ENCODE measurements at places on chromosomes 5 and 9. TPM values are rescaled to one million over a fixed set of nuclear protein-coding genes. Genes with fewer than 3 reads are reported as not detected.

- no peaks in the 10 kb centered on the region for H3K27me3 ChIP-seq
- H3K4me3 ChIP-seq = no peak overlapping the region
- no peaks in the 10 kb centered on the region for H3K36me3 ChIP-seq
- no peak overlapping the region for H3K27ac ChIP-seq
Observed at GRCh38 chr5:137738947-137739346, 3.1 kb upstream of the KLHL3 start.

DNA sequence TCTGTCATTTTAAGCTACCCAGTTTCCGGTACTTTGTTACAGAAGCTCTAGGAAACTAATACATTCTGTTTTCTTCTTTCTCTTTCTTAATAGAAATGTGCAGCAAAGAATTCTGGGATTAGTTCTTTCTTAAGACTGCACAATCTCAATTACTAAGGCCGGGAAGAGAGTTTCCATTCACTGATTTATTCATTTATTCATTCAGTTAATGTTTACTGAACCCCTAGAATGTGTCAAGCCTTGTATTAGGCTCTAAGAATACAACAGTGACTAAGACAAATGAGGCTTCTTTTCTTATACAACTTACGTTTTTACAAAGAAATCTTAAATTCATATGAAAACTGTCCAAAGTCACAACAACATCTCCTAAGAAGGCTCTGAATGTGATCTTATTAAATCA, 27.5 kb upstream of the THG1L start:
- H3K4me3 ChIP-seq = no peak overlapping the region
- DNase-seq = no peak
- H3K4me1 ChIP-seq = no peaks in the 10 kb centered on the region
- no peaks in the 10 kb centered on the region for H3K36me3 ChIP-seq
- H3K27ac ChIP-seq = no peak overlapping the region

- DNase-seq = no peak
- no peaks in the 10 kb centered on the region for H3K36me3 ChIP-seq
- no peaks in the 10 kb centered on the region for H3K27me3 ChIP-seq
- H3K27ac ChIP-seq = no peak overlapping the region
Observed at GRCh38 chr9:119697996-119698395, 328.8 kb upstream of the BRINP1 start.

GRCh38 chr5:144857454-144857853, 686.8 kb downstream of the KCTD16 start:
- H3K27me3 ChIP-seq = no peaks in the 10 kb centered on the region
- H3K36me3 ChIP-seq = no peaks in the 10 kb centered on the region
- H3K27ac ChIP-seq = no peak overlapping the region
- no peaks in the 10 kb centered on the region for H3K4me1 ChIP-seq
- no peak overlapping the region for H3K4me3 ChIP-seq

- no peak overlapping the region for H3K27ac ChIP-seq
- H3K4me3 ChIP-seq = no peak overlapping the region
- no peak for DNase-seq
- H3K4me1 ChIP-seq = no peaks in the 10 kb centered on the region
- no peaks in the 10 kb centered on the region for H3K27me3 ChIP-seq
- H3K36me3 ChIP-seq = no peaks in the 10 kb centered on the region
Observed at GRCh38 chr5:76455531-76456133, 52.5 kb downstream of the IQGAP2 start.

DNA sequence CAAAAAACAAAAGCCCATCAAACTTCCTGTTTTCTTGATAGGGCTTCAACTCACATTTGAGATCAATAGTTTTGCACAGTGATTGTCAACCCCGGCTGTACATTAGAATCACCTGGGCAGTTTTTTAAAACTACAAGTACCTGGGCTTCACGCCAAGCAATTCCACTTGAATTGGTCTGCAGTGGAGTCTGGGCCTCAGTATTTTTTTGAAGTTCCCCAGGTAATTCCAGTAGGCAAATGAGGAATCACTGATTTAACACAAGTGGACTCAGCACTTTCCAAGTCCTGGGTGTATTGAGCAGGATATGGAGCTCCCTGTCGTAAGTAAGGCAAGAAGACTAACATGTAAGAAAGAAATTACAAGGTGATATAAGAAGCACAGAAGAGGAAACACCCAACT, 14.8 kb upstream of the SMIM15 start:
- no peaks in the 10 kb centered on the region for H3K27me3 ChIP-seq
- no peak overlapping the region for H3K27ac ChIP-seq
- no peak for DNase-seq
- H3K4me3 ChIP-seq = no peak overlapping the region
- H3K36me3 ChIP-seq = no peaks in the 10 kb centered on the region

- no peaks in the 10 kb centered on the region for H3K27me3 ChIP-seq
- H3K4me1 ChIP-seq = peaks cover 39% of the 10 kb centered on the region
- no peak for DNase-seq
- peak overlapping the region; percentile 32 for H3K4me3 ChIP-seq
- H3K36me3 ChIP-seq = peaks cover 47% of the 10 kb centered on the region
Observed at GRCh38 chr5:141507387-141508091, 18.7 kb downstream of the PCDHGC5 start.

DNA sequence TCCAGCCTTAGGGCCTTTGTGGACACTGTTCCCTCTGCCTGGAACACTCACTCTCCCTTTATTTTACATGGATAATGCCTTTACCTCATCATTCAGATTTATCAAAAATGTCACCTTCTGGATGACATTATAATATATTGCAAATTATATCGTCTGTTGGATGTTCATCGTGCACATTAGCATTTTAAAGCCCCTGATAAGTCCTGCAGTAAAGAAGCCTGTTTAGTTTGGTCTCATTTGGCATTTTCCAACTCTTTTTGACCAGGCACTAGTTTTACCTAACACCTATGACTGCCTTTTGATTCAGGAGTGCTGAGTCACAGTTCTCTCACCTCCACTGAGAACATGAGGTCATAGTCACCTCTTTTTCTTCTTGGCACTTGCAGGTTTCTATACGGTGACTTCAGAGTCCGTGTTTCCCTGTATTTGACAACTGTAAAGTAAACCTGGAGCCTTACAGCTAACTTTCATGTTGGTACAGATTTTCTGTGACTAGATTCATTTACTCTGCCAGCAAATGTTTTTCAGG, 57.7 kb upstream of the STC2 start:
- no peak for DNase-seq
- H3K27ac ChIP-seq = no peak overlapping the region
- H3K27me3 ChIP-seq = no peaks in the 10 kb centered on the region
- H3K36me3 ChIP-seq = no peaks in the 10 kb centered on the region

DNA sequence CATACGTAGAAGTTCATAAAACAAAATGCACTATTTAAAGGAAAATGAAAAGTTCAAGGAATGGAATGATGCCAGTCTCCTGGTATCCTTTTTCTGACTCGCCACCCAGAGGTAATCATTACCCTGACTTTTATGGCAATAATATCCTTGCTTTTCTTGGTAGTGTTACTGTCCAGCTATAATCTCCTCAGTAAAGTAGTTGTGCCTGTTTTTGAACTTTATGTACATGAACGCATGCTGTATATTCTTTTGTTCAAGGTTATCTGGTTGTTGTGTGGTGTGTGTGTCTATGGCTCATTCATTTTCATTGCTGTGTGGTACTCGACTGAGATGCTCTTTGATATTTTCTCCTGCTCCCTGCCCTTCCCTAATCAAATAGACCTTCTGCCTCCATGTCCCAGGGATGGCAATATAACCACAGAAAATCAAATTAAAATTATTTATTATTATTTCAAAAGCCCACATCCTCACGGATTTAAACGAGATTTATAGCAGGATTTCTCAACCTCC, 29.2 kb upstream of the FBP1 start:
- no peaks in the 10 kb centered on the region for H3K36me3 ChIP-seq
- DNase-seq = no peak
- no peak overlapping the region for H3K27ac ChIP-seq
- H3K4me3 ChIP-seq = no peak overlapping the region
- H3K4me1 ChIP-seq = peaks cover 8% of the 10 kb centered on the region
- no peaks in the 10 kb centered on the region for H3K27me3 ChIP-seq

- H3K27me3 ChIP-seq = no peaks in the 10 kb centered on the region
- H3K27ac ChIP-seq = no peak overlapping the region
- peaks cover 3% of the 10 kb centered on the region for H3K4me1 ChIP-seq
- no peak overlapping the region for H3K4me3 ChIP-seq
- DNase-seq = no peak
- no peaks in the 10 kb centered on the region for H3K36me3 ChIP-seq
Observed at GRCh38 chr5:173829826-173830225, 58.3 kb upstream of the CPEB4 start.

GRCh38 chr9:137670391-137671195, 51.8 kb downstream of the EHMT1 start:
- H3K4me1 ChIP-seq = peaks cover 45% of the 10 kb centered on the region
- H3K36me3 ChIP-seq = peaks cover 6% of the 10 kb centered on the region
- no peak overlapping the region for H3K4me3 ChIP-seq
- DNase-seq = no peak
- H3K27me3 ChIP-seq = no peaks in the 10 kb centered on the region
- no peak overlapping the region for H3K27ac ChIP-seq

- H3K27ac ChIP-seq = peak overlapping the region; percentile 39
- H3K27me3 ChIP-seq = no peaks in the 10 kb centered on the region
Observed at GRCh38 chr9:27125030-27125429, 16.0 kb downstream of the TEK start.

GRCh38 chr9:90900130-90900529, 98.5 kb downstream of the SYK start:
- no peak overlapping the region for H3K27ac ChIP-seq
- no peaks in the 10 kb centered on the region for H3K27me3 ChIP-seq
- no peak overlapping the region for H3K4me3 ChIP-seq
- no peaks in the 10 kb centered on the region for H3K36me3 ChIP-seq
- DNase-seq = no peak
- H3K4me1 ChIP-seq = peaks cover 25% of the 10 kb centered on the region

DNA sequence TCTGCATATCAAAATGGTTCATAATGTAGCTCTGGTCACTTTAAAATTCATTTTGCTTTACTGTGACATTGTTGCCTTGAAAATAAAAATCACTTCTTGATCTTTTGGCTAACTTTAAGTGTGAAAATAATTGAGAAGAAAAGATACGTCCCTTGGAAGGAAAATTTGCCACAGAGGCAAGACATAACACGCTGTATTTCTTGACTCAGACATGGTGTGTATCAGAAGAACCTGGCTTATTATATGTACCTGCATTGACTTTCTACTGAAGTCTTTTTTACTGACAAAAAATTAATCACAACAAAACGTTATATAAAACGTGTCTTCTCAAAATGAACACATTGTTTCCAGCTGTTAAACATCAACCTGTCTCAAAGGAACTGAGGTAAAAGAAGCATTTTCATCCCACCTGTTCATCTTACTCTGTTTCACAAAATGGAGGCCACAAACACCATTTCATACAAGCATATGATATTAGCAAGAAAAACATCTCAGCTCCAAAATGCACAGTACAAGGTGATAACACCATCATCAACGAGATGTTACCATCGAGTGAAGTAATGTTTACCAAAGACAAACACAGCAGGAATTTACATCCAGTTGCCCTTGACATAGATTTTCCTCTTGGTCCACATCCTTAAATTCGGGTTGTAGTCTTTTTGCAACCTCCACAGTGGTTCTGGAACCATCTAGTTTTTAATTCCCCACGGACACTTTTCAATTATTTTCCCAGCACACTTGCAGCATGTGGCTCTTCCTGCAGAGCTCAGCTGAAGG, 179.9 kb downstream of the GLIS3 start:
- DNase-seq = no peak
- no peaks in the 10 kb centered on the region for H3K27me3 ChIP-seq
- H3K4me1 ChIP-seq = peaks cover 21% of the 10 kb centered on the region
- H3K36me3 ChIP-seq = no peaks in the 10 kb centered on the region

DNA sequence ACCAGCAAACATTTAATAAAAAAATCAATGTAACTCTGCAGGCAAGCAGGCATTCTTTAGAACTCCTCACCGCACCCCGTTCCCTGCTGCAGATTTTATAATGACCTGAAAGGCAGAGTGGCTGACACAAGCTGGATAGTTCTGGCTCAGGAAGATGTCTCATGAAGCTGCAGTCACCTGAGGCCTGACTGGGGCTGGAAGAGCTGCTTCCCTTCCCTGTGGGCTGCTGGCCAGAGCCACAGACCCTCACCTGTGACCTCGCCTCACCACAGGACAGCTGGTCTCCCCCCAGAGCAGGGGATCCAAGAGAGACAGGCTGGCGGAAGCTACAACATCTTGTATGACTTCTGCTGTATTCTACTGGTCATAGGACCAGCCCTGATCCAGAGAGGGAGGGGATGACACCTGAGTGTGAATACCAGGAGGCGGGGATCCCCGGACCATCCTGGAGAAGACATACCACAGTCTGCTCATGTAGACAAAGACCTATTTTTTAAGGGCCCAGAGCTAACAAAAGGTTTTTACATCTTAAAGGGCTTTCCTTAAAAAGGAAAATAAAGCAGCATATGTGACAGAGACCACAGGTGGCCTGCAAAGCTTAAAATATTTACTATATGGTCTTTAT, 43.9 kb downstream of the RAPGEF1 start:
- H3K36me3 ChIP-seq = no peaks in the 10 kb centered on the region
- H3K4me3 ChIP-seq = no peak overlapping the region
- no peak overlapping the region for H3K27ac ChIP-seq
- H3K27me3 ChIP-seq = peaks cover 3% of the 10 kb centered on the region
- H3K4me1 ChIP-seq = peaks cover 63% of the 10 kb centered on the region

DNA sequence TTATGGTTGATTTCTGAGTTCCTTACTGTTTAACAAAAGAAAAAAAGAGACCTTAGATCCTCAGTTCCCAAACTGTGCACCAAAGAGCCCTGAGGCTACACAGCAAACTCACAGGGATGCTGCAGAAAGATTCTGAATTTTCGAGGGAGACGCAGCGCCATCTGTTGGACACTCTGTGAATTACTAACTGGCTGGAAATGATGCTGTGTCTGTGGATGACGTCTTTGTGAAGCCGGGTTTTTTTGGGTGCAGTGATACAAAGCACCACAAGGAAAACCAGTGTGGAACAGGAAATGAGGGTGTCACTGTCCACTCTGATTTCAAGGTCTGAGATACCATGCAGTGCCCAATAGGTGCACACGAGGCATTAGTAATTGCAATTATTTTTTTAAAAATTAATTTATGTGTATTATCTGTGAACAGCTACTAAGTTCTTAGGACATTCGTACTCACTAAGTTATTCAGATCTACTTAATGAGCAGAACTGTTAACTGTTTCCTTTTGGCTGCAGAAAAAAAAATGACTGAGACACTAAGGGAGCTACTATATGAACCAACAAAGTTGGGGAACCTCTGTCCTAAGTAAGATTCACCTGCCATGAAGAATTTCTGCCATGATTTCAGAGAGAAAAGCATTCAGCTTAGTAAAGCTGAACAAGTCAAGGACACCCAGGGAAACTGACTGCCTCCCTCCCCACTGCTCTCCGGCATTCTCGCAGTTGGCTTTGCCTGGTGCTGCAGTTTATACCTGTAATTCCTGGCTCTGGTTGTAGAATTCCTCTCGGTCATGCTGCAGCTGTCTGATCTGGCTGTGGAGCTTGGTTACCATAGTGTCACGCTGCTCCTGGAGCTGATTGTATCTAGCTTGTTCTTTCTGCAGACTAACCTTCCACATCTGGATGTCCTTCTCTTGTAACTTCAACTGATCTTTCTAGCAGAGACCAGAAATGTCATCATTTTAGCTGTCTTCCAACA, 23.4 kb downstream of the SPACA9 start:
- H3K4me1 ChIP-seq = no peaks in the 10 kb centered on the region
- peaks cover 83% of the 10 kb centered on the region for H3K36me3 ChIP-seq
- no peak for DNase-seq
- H3K27ac ChIP-seq = no peak overlapping the region
- H3K27me3 ChIP-seq = no peaks in the 10 kb centered on the region

GRCh38 chr9:27749838-27750237, 176.6 kb upstream of the C9orf72 start:
- no peaks in the 10 kb centered on the region for H3K36me3 ChIP-seq
- H3K27ac ChIP-seq = no peak overlapping the region
- no peak overlapping the region for H3K4me3 ChIP-seq
- H3K27me3 ChIP-seq = peaks cover 3% of the 10 kb centered on the region
- H3K4me1 ChIP-seq = no peaks in the 10 kb centered on the region

The TSSK1B gene
- 2.8 TPM for total RNA-seq

The SPATA31A3 gene
- total RNA-seq = not detected

The PCA3 gene
- total RNA-seq = not detected

The WNK2 gene
- 49.6 TPM for total RNA-seq

The OCLN gene
- total RNA-seq = 52.4 TPM

The TDRD7 gene
- total RNA-seq = 7.7 TPM

The FBP2 gene
- total RNA-seq = not detected
